Occipital lobe (tissue), 3 donors: ENCODE measurements at places on chromosomes 3 and 15.

- DNase-seq, result no peak
These were observed 65.6 kb downstream of the COL6A6 start for GRCh38 chr3:130582457-130583153.

GRCh38 chr3:194688200-194688740 lies 2.6 kb downstream of the FAM43A start:
- DNase-seq, result no peak

DNA sequence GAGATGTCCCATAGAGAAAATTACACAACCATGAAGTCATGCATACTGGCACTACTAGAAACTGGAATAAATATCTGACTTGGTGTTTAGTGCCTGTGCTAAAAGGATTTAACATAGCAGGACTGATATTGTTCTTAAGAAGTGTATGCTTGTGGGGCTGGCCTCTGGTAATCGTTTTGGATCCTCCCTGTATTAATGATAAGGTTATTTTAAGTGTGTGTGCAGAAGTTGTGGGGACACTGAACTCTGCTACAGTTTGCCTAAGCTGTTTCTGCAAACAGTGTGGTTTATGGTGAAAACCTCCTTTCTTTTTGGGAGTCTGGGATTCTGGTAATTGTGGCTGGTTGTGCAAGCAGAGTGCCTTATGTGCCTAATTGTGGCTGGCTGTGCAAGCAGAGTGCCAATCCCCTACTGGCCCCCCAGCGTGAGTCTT lies 120.8 kb downstream of the CLASP2 start:
- DNase-seq, result no peak

GRCh38 chr3:171955598-171955997 lies 83.8 kb upstream of the FNDC3B start:
- DNase-seq, result no peak

GRCh38 chr15:43749690-43750345 lies 3.6 kb downstream of the PDIA3 start:
- no peak for DNase-seq

DNA sequence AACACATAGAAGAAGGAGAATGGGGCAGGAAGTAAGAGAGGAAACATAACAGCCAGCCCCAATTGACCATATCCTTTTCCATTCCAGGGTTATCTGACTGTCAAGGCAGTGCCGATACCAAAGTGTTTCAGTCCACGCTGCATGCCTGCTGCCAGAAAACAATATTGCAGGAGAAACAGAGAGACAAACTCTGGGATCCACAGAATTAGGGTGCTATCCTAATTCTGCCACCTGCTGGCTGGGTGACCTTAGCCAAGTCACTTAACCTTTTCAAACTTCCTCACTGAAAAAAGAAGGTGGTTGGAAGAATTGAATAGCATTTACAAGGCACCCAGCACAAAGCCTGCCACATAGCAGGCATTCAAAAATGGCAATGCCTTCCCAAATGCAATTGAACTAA lies 32.0 kb downstream of the GLB1 start:
- no peak for DNase-seq

DNA sequence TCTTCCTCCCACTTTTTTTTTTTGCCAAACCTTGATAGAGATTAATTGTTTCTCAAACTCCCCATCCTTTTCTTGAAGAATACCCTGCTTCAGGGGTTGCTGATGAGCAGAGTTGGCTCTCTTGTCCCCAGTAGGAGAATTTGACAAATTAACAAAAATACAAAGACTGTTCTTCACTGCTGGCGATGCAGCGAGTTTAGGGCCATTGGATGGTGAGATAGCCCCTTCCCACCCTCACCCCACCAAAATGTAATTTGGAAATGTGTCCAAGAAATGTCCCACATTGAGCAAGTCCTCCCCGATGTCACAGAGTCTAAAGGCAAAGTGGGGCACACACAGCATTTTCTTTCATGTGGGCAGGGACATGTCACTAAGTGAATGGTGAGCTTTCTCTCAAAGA lies 136.0 kb upstream of the RARB start:
- no peak for DNase-seq

- no peak for DNase-seq
These were observed 1.7 kb downstream of the BNC1 start for GRCh38 chr15:83282776-83283137.

DNA sequence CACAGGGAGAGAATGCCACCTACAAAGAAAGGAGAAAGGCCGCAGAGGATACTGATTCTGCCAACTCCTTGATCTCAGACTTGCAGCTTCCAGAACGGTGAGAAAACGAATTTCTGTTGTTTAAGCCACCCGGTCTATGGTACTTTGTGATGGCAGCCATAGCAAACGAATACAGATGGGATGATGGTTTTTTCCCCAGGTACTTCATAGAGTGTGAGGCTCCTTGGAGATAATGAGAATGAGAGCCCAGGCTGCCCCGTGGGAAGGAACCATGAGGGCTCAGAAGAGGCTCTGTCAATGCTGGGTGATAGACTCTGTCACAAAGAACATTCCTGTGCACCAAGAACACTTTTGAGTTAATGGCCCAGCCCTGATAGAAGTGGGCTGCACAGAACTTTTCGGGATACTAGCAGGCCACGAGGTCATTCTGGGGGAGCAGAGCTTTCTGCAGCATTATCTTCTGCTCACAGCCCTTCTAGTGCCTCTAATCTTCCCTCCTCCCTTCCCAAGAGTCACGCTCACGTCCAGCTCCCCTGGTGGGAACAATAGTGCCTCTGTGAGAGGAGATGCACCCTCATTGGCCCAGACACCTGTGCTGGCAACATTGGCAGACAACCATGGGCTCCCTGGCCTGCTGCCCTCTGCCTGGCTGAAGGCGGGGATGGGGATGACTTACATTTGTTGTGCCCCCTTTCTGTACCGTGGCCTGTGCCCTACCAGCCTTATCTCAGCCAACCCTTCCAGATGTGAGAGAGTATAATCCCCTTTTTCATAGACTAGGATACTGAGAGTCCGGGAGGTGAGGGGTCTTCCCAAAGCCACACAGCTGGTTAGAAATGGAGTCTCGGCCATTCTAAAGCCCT lies 5.2 kb upstream of the RLBP1 start:
- no peak for DNase-seq

GRCh38 chr3:39753391-39753790 lies 56.0 kb upstream of the MYRIP start:
- no peak for DNase-seq

DNA sequence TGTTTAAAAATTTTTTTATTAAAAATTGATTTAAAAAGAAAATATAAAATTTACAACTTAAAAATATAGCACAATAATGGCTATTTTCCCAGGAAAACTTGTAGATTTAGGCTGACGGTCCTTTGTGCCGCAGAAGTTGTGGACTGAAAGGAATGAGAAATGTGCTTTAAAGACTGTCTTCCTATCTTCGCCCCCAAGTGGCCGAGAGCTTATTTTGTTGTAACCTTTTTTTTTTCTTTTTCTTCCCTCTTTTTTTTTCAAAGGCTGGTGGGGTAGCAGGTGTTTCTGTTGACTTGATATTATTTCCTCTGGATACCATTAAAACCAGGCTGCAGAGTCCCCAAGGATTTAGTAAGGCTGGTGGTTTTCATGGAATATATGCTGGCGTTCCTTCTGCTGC lies 15.5 kb downstream of the SLC25A26 start:
- DNase-seq, result no peak

- no peak for DNase-seq
These were observed 131.0 kb downstream of the IL5RA start for GRCh38 chr3:2978977-2979732.

DNA sequence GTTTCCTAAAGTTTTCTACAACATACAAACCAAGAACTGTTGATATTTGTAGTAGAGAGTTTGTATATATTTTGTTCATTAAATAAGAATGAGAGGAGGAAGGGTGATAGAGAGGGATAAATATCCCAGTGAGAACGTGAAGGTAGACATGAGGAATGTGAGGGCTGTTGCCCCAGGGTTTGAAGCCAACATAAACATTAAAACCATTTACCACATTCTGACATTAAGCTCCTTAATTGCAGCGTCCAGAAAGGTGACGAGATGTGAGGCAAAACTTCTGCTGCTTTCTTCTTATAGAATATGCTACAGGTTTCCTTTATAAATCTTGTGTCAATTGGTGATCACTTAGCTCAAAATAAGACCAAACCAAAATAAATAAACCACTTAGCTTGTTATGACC lies 267.8 kb upstream of the CNTN4 start:
- no peak for DNase-seq

DNA sequence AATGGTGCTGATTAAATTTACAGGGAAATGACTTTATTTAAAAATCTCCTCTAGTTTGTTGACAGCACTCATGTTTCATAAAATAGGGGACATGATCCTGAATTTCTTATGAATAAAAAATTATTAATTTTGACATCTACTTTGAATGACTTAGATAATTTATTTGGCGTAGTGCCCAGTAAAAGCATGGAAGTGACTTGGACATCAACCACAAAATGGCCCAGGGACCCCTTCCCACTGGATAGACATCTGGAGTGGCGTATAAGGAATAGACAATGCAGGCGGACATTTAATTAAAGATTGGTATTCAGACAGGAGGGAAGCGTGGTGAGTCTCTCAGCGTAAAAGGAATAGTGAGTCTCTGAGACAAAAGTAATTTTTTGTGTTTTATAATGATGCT lies 79.8 kb downstream of the ADAMTSL3 start:
- no peak for DNase-seq

DNA sequence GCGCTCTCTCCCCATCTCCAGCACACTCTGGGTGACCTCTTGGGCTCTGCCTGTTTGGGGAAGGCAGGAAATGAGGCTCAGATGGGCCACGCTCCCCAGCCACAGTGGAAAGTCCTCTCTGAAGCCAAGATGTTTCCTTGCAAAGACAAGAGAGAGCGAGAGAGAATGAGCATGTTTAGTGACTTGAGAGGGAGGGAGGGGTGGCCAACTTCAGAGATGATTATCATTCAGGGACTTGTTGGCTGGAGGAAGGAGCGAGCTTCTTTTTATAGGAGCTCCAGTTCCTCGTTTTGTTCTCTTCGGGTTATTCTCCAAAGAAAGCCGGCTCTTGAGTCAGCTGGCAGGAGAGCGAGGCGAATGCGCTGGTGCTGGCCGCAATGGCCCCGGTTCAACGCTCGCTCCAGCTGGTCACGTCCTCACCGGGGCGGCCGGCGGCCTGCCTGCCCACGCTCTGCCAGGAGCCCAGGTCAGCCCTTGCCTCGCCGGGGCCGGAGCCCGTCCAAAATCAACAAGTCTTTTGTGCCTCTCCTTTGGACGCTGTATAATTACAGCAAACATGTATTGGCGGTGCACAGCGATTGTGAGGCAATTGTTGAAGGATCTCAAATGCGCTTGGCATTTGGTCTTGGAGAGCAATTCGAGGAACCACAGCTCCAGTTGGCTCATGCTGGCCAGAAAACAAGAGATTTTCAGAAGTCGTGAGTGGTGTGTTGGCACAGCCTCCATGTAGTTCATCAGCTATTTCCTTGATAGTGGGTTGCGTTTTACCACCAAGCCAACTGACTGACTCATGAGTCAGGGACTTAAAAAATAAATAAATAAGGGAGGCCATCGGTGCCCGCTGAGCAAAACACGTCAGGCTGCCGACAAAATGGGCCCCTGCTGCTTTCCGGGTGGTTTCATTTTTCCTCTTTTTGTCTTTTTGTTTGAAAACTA lies 288.6 kb downstream of the UACA start:
- DNase-seq, result peak; percentile 55

DNA sequence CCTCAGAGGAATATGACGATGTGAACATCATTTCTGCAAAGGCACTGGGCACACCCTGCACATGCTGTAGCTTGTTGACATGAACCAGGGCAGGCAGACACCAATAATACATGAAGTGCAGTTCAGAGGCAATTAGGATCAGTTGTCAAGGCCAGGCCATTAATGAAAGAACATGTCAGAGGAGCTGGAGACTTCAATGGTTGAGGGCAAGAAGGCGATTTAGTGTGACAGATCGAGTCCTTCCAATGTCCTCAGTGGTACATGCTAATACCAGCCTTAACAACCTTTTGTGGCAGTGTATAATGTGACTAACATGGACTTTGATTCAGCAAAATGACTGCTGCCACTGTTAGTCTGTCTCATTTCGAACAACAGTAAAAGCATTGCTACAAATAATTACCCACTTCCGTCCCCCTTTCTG lies 205.2 kb upstream of the NANOGP8 start:
- DNase-seq, result no peak

DNA sequence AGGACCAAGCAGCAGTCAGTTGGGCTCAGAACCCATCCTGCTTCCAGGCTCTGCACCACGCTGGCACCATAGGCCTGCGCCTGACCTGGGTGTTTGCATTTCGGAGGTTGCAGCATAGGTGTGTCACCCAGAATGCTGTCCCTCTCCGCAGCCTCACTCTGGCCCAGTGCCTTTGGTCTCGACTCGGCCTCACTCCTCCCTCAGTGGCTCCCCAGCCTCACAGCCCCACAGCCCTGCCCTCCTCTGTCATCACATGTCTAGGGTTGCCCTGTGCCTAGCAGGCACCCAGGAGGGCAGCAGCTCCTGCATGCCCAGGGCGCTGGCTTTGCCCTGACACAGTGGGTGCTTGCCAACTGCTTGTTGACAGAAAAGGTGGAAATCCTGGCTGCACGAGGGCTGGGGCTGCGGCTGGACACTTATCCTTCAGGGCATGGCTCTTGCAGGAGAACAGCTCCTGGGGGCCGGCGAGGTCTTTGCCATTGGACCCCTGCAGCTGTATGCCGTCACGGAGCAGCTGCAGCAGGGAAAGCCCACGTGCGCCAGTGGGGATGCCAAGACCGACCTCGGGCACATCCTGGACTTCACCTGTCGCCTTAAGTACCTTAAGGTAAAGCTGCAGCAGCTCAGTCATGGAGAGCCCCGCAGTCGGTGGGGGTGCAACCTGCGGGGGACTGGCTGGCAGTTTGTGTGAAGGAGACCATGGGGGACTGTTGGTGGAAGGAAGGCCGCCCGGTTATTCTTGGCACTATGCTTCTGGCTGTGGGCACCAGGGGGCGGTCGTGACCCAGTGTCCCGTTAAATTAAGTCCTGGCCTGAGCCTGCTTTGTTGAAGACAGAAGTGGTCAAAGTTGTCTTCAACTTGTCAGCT lies 16.2 kb downstream of the NISCH start:
- no peak for DNase-seq

- no peak for DNase-seq
These were observed 277.9 kb upstream of the THBS1 start for GRCh38 chr15:39302936-39303335.

DNA sequence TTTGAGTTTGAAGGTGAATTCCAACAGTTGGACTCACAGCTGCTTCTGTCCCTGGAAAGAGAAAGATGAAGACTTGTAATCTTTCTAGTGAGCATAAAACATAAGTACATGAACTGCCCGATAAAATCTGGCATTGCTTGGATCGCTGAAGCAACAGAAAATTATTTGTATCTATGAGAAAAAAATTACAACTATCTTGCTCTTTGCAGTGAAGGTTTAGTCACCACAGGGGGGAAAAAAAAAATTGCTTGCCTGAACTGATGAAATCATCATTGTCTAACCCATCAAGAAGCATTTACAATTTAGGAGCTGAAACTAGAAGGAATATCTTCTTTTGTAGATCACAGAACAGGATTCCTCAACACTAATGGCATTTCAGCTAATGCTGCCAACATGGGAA lies 20.0 kb downstream of the TMEM207 start:
- no peak for DNase-seq

- no peak for DNase-seq
These were observed 11.1 kb upstream of the RTP2 start for GRCh38 chr3:187713504-187713903.
